ENCODE measurements at places on chromosomes 13 and 19.

DNA sequence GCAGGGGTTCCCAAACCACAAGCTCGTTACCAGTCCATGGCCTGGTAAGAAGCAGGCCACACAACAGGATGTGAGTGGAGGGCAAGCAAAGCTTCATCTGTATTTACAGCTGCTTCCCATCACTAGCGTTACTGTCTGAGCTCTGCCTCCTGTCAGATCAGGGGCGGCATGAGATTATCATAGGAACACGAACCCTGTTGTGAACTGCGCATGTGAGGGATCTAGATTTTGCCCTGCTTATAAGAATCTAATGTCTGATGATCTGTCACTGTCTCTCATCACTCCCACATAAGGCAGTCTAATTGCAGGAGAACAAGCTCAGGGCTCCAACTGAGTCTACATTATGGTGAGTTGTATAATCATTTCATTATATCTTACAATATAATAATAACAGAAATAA is 677.4 kb upstream of the SLITRK6 start:
- no peaks in the 10 kb centered on the region for H3K27me3 ChIP-seq
- no peak overlapping the region for H3K4me3 ChIP-seq
- H3K36me3 ChIP-seq, result no peaks in the 10 kb centered on the region
- no peak overlapping the region for H3K27ac ChIP-seq
- H3K4me1 ChIP-seq, result no peaks in the 10 kb centered on the region
- no peak for DNase-seq

DNA sequence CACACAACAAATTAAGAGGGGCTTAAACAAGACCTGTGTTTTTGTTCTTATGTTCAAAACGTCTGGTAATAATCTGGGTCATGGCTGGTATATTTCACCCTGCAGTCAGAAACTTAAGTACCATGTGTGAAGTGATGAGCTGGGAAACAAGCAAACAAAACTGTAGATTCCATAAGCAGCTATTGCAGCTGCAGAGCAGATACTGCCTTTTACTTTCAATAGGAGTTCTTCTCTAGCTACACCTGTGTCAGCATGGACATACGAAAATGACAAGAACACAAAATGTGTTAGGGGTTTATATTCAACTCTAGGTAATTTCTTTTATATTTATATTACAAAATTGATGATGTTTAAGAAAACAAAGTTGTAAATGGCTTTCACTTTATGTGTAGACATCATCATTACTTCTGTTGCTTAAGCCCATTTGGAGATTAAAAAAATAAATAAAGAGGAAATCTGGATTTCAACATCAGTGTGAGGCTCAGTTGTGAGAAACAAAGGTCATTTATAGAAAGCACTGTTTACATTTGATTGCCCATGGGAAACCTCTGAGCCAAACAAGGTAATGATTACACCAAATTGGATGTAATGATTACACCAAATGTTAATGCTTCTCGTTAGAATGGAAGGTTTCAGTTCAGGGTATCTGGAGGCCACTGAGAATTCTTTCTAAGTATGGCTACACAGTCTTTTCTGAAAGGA is 451.0 kb upstream of the SLC10A2 start:
- no peaks in the 10 kb centered on the region for H3K36me3 ChIP-seq
- no peak for DNase-seq
- H3K27ac ChIP-seq, result no peak overlapping the region
- no peak overlapping the region for H3K4me3 ChIP-seq
- no peaks in the 10 kb centered on the region for H3K4me1 ChIP-seq

GRCh38 chr13:37046062-37046461 is 13.4 kb downstream of the SUPT20H start:
- no peak overlapping the region for H3K27ac ChIP-seq
- no peaks in the 10 kb centered on the region for H3K27me3 ChIP-seq
- H3K4me3 ChIP-seq, result no peak overlapping the region
- H3K36me3 ChIP-seq, result peaks cover 65% of the 10 kb centered on the region

DNA sequence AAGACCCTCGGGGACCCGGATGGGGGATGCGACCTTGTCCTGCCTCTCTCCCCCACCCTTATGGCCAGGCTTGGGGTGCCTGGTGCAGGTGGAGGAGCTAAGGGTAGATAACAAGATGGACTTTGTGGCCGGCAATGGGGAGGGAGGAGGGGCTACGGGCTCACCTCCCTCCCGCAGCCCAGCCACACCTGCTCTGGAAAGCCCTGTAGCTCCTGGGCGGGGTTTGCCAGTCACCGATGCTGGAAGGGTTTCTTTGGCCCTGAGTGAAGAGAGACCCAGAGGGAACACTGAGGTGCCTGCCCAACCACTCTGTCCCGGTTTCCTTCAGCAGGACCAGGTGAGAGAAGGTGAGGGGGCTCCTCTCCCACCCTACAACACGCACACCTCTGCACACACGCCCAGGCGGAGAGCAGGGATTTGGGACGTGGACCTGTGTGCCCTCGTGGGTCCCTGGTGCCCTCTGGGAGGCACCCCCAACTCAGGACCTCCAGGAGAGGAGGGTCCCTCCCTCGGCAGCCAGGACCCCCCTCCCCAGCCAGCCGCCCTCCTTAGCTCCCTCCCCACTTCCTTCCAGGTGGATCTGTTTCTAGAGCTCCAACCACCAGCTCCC is at the start of gene FUT2:
FUT2 (plus strand) TSS at position 229 of the 610 bp plus-strand sequence. CDS start 6,986 bp downstream, outside the sequence.
- peaks cover 17% of the 10 kb centered on the region for H3K27me3 ChIP-seq
- peaks cover 7% of the 10 kb centered on the region for H3K36me3 ChIP-seq
- DNase-seq, result no peak
- peaks cover 9% of the 10 kb centered on the region for H3K4me1 ChIP-seq
- no peak within 1 kb of the TSS for H3K27ac ChIP-seq
- peak within 1 kb of the TSS; percentile 68 for H3K4me3 ChIP-seq

GRCh38 chr13:111213964-111214726 is 99.0 kb downstream of the ARHGEF7 start:
- H3K4me1 ChIP-seq, result peaks cover 39% of the 10 kb centered on the region
- H3K4me3 ChIP-seq, result peak overlapping the region; percentile 26
- no peak overlapping the region for H3K27ac ChIP-seq
- no peak for DNase-seq

DNA sequence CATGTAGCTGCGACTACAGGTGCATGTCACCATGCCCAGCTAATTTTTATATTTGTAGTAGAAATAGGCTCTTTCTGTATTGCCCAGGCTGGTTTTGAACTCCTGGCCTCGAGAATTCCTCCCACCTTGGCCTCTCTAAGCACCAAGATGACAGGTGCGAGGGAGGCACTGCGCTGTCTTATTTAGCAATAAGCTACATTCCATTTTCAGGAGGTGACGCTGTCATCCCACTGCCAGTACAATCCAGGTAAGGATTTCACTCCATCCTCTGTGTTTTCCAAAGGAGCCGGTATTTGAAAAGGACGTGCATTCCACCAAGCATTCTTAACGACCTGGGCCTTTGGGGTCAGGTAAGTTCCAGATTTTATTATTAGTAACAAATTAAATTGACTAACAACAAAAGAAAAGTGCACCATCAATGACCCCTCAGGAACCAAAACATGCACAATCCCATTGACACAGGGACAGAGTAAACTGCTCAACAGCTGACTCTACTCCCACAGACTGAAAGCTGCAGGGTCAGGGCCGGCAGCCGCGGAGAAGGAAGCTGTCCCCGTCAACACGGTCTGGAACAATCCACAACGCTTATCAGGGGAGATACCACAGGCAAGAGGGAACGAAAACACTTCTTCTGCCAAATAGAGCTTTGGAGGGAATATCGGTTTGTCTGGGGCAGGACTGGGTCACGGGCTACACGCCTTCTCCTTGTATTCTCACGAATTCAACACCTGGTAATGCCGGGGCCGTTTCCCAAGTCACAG is 82.8 kb downstream of the INSR start:
- peaks cover 43% of the 10 kb centered on the region for H3K27me3 ChIP-seq
- no peak overlapping the region for H3K4me3 ChIP-seq
- no peak for DNase-seq

DNA sequence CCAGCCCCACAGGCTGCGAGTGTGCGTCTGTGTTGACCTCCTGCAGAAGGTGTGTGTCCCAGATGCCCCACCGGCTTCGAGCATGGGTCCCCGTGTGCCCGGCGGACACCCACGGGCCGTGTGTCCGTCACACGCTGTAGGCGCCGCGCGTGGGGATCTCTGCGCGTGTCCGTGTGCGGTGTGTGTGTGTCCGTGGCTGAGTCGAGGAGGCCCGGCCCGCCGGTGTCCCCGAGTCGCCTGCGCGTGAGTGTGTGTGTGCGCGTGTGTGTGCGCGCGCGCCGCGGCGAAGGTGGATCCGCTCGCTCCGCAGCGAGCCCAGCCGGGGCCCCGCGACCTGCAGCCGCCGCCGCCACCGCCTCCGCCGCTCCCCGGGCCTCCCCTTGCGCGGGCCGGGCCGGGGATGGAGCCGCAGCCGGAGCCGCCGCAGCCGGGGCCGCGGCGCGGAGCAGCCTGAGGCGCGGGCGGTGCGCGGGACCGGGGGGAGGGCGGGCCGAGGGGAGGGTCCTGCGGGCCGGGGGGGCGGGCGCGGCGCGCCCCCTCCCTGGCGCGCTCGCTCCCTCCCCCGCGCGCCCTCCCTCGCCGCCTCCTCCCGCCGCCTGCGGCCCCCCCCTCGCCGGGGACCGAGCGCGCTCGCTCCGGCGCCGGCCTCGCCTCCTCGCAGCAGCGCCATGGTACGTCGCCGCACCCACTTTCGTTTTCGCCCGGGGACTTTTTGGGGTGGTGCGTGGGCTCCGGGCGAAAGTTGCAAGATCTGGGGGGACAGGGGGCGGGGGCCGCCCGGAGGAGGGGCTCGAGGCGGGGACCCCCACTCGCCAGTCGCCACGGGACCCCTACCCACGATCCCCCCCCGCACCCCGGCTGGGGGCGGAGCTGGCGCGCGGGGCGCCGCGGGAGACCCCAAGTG is 7.1 kb upstream of the NFIC start:
- peak overlapping the region; percentile 93 for H3K27ac ChIP-seq
- no peaks in the 10 kb centered on the region for H3K27me3 ChIP-seq
- peaks cover 26% of the 10 kb centered on the region for H3K36me3 ChIP-seq
- H3K4me1 ChIP-seq, result peaks cover 33% of the 10 kb centered on the region
- H3K4me3 ChIP-seq, result peak overlapping the region; percentile 94

DNA sequence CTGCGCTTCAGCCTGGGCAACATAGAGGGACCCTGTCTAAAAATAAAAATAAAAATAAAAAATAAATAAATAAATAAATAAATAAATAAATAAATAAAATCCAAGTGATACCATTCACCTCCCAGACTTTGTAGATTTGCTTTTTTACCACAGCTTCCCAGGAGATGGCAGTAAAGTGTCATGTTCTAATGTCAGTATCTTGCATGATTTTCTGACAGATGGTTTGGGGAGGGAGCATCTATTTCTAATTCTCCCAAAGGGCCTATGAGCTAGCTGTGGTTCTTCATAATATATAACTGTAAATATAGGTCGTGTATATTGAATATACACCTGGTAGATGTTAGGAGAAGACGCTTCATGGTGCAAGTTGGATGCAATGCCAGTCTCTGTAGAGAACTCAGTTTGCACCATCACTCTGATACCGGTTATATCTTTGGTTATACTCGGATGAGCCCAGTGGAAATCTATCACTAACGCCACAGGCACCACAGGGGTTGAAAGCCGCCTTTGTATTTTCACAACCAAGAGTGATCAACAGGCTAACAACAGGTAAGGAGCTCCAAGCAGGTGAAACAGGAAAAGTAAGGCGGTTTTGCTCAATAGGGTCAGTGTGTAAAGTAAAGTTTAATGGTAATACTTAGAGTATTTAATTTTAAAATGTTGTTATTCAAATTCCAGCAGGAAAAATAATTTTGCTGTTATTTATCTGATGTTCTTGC is 13.9 kb downstream of the APLP1 start:
- H3K27me3 ChIP-seq, result peaks cover 34% of the 10 kb centered on the region
- peaks cover 12% of the 10 kb centered on the region for H3K36me3 ChIP-seq
- H3K4me1 ChIP-seq, result peaks cover 13% of the 10 kb centered on the region
- no peak overlapping the region for H3K27ac ChIP-seq

DNA sequence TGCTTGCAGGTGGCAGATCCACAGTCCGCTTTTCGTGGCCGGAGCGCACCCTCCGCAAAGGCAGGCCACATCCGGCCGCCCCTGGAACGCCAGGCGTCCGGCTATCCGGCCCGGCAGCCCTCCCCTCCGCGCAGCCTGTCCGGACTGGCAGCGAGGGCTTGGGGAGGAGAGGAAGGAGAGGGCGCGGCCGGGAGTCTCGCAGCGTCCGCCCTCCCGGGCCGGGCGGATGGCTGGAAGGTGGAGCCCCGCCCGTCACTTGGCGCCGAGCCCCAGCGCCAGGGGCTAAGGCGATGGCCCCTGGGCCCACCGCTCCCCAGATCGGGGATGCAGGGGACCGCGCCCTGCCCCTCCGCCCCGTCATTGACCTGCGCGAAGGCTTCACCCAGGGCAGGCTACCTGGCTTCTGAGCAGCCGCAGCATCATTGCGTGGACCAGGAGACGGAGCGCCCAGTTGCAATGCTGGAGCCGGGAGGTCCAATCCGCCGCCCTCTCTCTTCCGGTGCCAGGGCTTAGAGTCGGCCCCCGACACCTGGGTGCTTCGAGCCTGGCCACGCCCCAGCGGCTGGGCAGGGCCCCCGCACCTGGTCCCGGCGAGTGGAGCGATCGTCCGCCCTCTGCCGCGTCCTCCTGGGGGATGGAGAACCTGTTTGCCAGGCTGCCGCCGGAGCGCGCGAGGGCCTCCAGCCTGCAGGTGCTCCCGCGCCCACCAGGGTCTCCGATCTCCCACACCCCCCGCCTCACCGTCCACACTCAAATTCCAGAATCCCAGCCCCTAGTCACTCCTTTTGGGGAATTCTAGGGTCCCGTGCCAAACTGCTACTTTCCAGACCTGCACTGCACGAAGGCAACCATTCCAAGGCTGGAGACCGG is at the start of gene FUT1:
FUT1 (minus strand) TSS at position 146 of the 870 bp plus-strand sequence. CDS start 1,360 bp downstream, outside the sequence.
- no peak within 1 kb of the TSS for H3K27ac ChIP-seq
- H3K27me3 ChIP-seq, result peaks cover 71% of the 10 kb centered on the region
- peaks cover 8% of the 10 kb centered on the region for H3K4me1 ChIP-seq
- H3K4me3 ChIP-seq, result peak within 1 kb of the TSS; percentile 73
- no peak for DNase-seq

- H3K27ac ChIP-seq, result peak overlapping the region; percentile 98
- no peaks in the 10 kb centered on the region for H3K27me3 ChIP-seq
- peak; percentile 17 for DNase-seq
- H3K4me1 ChIP-seq, result peaks cover 37% of the 10 kb centered on the region
These were observed 366.4 kb downstream of the KLF12 start for GRCh38 chr13:73767747-73768315.

GRCh38 chr19:45098521-45099466 is 5.8 kb downstream of the PPP1R37 start:
- H3K27me3 ChIP-seq, result no peaks in the 10 kb centered on the region
- no peak overlapping the region for H3K27ac ChIP-seq
- DNase-seq, result no peak
- peaks cover 65% of the 10 kb centered on the region for H3K4me1 ChIP-seq

- H3K27ac ChIP-seq, result no peak overlapping the region
- no peaks in the 10 kb centered on the region for H3K27me3 ChIP-seq
- H3K36me3 ChIP-seq, result no peaks in the 10 kb centered on the region
- no peak for DNase-seq
- no peaks in the 10 kb centered on the region for H3K4me1 ChIP-seq
- no peak overlapping the region for H3K4me3 ChIP-seq
These were observed 249.0 kb downstream of the LHFPL6 start for GRCh38 chr13:39353988-39354387.

- peaks cover 19% of the 10 kb centered on the region for H3K27me3 ChIP-seq
- no peaks in the 10 kb centered on the region for H3K4me1 ChIP-seq
- H3K36me3 ChIP-seq, result no peaks in the 10 kb centered on the region
- no peak overlapping the region for H3K27ac ChIP-seq
- H3K4me3 ChIP-seq, result no peak overlapping the region
These were observed 75.3 kb upstream of the SCEL start for GRCh38 chr13:77460195-77460594.

GRCh38 chr19:18603255-18603957 is 3.2 kb downstream of the CRLF1 start:
- H3K27ac ChIP-seq, result no peak overlapping the region
- H3K27me3 ChIP-seq, result peaks cover 84% of the 10 kb centered on the region
- H3K4me1 ChIP-seq, result peaks cover 10% of the 10 kb centered on the region
- H3K4me3 ChIP-seq, result no peak overlapping the region

Data from effector memory CD8-positive, alpha-beta T cell (primary cell).